ENCODE measurements at places on chromosomes 5 and 9.

DNA sequence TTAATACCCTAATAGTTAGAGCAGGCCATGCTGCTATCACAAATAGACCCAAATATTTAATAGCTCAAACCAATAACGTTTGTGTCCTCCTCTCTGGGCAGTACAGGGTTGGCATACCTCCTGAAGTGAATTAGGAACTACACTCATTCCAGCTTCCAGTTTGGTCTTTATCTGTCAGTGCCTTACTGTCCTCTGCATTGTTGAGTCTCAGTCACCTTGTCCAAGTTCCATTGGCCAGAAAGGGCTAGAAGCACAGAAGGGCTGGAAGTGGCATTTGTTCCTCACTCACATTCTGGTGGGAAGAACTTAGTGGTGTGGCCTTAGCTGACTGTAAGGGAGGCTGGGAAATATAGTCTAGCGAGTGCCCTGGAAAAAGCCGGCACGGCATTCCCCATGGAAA lies 11.2 kb downstream of the FXN start:
- no peak for DNase-seq

DNA sequence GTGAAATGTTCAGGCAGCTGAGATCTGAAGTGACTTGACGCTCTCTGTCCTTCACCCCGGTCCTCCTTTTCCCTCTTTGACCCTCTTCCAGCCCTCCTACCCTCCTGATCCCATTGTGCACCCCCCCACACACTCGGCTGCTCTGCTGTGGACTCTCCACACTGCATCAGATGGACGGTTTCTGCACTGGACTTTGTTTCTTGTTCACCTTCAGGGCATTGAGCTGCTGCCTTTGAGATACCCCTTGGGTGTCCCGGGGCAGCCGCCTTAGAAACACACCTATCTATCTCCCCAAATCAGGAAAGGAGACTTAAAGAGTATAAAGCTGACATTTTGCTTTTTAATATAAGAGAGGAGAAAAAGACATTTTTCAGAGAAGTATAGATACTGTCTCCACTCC lies 27.5 kb downstream of the AMBP start:
- no peak for DNase-seq

DNA sequence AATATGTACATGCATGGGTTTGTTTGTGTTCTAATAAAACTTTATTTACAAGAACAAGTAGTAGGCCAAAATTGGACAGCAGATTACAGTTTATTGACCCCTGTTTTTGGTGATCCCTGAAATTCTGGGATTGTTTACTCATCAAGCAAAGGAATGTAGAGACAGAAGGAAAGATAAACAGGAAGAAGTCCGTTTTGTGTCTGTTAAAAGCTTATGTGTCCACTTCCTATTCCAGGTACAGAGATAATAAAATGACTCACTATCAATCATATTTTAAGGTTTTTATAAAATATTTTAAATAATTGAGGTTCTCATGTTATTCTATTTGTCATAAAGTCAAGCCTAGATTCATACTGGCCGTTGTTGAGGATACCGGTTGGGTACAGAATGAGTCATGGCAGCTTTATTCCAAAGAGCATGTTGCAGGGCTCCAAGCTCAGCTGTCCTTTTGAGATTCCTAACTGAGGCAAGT lies 214.9 kb upstream of the DAB2 start:
- DNase-seq = no peak

- DNase-seq = no peak
These were observed 286.4 kb upstream of the CDH12 start for GRCh38 chr5:23139338-23140171.

DNA sequence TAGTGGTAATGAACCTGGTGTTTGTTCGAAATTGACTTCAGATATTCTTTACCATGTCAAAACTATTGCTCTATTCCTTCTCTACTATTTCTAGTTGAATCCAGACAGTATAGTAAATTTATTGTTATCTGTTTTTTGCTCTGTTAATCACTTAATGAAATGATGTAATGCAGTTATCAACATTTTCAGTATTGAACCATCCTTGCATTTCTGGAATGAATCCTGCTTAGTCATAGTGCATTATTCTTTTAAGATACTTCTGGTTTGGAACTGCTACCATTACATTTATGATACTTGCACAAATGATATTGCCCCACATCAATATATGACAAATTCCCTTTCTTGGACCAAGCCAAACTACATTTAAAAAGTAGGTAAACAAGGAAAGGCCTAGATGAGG lies 554.0 kb upstream of the KLF4 start:
- DNase-seq = no peak

- DNase-seq = peak; percentile 81
These were observed 137.3 kb upstream of the ANKH start for GRCh38 chr5:15008921-15009320.

GRCh38 chr9:2344436-2344835 lies 277.2 kb upstream of the VLDLR start:
- DNase-seq = no peak

GRCh38 chr5:321726-322251 lies 275 bp downstream of the AHRR start:
- DNase-seq = no peak

- DNase-seq = no peak
These were observed 22.0 kb downstream of the CETN3 start for GRCh38 chr5:90387508-90387907.

DNA sequence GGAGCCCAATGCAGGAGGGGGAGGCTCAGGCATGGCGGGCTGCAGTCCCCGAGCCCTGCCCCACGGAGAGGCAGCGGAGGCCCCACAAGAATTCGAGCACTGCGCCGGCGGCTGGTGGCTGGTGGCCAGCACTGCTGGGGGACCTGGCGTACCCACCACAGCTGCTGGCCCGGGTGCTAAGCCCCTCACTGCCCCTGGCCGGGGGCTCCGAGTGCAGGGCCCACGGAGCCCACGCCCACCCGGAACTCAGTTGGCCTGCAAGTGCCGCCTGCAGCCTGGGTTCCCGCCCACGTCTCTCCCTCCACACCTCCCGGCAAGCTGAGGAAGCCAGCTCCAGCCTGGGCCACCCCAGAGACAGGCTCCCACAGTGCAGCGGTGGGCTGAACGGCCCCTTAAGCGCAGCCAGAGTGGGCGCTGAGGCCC lies 780.3 kb downstream of the DTWD2 start:
- no peak for DNase-seq

DNA sequence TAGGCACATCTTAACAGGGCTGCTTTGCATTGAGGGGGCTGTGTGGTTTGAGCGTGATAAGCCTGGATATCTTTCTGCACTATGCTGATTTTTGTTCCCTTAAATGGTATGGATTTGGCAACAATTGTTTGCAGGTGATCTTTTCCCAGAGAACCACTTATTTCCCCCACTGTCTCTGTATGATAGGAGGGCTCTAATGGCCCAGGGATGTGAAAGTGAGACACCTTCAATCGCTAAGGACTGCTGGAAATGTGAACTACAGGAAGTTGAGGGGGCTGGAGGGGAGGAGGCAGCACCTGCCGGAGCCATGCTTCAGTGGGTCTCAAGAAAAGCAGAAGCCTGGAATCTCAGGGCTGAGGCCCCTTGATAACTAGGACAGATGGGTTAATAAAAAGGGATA lies 29.4 kb downstream of the SYK start:
- DNase-seq = no peak

GRCh38 chr5:119554597-119554996 lies 74.8 kb upstream of the FAM170A start:
- no peak for DNase-seq

- peak; percentile 43 for DNase-seq
These were observed 35.8 kb upstream of the SPRY4 start for GRCh38 chr5:142360607-142361120.

DNA sequence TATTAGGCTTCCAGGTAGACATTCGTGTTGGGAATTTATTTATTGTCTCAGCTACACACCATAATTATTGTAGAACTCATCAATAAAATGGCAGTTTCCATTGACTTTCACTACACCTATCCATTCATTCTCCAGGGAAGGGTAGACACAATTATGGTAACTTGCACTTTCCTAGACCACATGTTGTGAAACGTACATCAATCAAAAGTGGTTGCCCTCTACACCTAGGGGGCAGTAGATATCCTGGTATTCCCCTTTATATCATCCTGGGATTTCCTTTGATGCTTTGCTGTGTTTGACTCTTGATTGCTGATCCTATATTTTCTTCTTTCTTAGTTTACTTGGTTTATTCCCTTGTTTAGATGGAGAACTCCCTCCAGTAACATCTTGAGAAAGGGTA lies 47.9 kb downstream of the ADGRV1 start:
- DNase-seq = no peak

All from smooth muscle cell of the brain vasculature (primary cell).